ENCODE measurements at places on chromosomes 7 and 10.

DNA sequence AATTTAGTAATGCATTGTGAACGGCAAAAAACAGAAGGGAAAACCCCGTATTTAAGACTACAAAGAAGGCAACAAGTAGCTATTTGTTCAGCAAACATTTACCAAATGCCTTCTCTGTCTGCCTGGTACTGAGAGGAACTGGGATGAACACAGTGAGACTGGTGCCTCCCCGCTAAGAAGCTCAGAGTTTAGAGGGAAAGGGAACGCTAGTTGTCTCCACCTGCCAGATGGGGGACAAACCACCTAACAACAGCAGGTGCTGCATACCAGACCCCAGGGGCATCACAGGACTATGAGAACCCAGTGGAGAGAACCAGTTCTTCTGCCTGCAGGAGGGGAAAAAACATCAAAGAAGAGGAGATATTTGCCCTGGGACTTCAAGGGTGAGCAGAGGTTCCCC lies 147.1 kb downstream of the SLC25A13 start:
- DNase-seq = peak; percentile 27

GRCh38 chr10:124611738-124612137 lies 132.4 kb downstream of the FAM53B start:
- no peak for DNase-seq

DNA sequence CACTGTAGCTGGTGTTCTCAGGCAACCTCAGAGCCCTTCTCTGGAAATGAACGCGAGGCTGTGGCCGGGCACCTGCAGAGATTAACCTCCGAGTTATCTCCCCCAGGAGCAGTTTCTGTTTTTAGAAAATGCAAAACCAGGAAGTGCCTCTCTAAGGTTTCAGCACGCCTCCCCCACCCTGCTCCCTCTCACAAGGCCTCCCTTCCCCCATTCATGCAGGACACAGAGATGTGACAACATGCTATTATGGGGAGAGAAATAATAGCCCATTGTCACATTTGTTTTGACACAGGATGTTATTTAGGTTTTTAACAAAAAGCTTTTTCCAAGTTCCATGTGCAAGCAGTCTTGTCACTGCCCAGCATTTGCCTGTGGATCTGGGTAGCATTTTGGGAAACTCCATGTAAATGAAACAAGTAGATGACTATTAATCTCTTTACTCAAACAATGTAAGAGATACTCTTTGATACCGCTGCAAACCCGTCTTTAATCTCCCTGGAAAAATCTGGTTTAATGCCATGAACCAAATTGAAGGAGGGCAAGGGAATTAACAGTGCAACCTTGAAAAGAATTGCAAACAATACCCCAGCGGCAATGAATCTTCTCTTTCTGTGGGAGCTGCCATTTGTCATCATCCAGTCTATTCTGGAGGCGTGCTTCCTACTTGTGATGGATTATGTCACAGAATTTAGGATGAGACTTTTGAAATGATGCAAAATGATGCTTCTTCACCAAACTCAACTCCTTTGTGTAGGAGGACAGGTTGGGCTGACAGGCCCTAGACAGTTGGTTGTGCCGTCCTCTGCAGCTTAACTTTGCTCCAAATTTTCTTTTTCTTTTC lies 86.5 kb upstream of the NMT2 start:
- peak; percentile 78 for DNase-seq

- DNase-seq = no peak
These were observed 335.9 kb downstream of the XPNPEP1 start for GRCh38 chr10:109587366-109587765.

- DNase-seq = no peak
These were observed 23.2 kb upstream of the SLF2 start for GRCh38 chr10:100889546-100889945.

- DNase-seq = no peak
These were observed 8.8 kb upstream of the ZCCHC24 start for GRCh38 chr10:79454259-79454658.

DNA sequence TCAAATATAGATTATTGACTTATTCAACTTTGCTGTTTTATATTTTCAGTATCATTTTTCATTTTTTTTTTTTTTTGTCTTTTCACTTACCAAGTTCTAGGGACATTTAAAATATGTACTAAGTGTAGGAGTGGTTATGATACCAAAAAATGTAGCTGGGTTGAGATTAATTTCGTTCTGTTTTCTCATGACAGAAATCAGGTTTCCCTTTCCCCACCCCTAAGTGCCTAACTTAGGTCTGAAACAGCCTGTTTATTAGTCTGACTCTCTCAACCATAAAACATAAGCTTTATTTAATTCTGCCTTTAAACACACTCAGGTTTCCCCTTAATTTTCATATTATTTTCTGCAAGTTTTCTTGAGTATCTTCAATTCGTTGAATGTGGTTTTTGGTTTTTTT lies 22.1 kb downstream of the TMEM106B start:
- no peak for DNase-seq

GRCh38 chr7:107394831-107395230 lies 75.0 kb upstream of the GPR22 start:
- DNase-seq = no peak

GRCh38 chr10:101140084-101140949 lies 9.2 kb downstream of the TLX1 start:
- no peak for DNase-seq

DNA sequence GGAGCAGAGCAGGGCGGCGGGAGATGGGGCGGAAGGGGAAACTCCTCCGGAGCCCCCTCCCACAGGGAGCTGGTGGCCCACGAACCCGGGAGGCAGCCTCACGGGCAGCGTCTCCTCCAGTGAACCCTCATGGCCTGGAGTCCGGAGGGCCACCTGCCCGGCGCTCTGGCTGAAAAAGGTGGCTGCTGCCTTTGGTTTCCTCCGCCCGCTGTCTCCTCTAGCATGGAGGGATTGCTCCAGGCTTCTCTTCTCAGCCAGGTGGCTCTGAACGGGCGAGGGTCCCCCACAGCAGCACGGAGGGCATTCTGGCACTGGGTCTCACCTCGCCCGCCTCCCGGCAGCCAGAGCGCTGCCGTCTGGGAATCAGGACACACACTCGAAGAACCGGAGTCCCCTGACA lies 177.3 kb upstream of the PFKP start:
- DNase-seq = no peak

DNA sequence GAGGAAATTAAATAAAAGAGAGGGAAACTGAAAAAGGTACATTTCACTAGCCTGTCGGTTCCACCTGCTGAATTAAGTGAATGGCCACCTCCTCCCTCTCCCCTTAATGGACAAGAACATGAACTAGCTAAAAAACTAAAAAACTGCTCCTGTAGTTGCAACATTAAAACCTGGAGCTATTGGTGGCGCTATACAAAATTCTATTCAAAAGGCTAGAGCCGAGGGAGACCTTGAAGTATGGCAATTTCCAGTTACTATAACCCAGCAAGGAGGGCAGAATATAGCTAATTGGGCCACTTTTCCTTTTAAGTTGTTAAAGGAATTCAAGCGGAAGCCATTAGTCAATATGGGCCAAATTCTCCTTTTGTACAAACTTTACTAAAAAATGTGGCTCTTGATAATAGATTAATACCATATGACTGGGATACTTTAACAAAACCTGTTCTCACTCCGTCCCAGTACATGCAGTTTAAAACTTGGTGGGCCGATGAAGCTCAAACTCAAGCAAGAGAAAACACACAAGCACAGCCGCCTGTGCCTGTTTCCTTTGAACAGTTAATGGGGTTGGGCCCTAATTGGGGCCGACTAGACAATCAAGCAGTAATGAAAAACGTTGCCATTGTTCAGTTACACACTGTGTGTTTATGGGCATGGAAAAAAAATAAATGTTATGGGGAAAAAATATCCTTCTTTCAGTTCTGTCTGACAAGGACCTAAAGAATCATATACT lies 6.5 kb upstream of the CHST3 start:
- DNase-seq = no peak

DNA sequence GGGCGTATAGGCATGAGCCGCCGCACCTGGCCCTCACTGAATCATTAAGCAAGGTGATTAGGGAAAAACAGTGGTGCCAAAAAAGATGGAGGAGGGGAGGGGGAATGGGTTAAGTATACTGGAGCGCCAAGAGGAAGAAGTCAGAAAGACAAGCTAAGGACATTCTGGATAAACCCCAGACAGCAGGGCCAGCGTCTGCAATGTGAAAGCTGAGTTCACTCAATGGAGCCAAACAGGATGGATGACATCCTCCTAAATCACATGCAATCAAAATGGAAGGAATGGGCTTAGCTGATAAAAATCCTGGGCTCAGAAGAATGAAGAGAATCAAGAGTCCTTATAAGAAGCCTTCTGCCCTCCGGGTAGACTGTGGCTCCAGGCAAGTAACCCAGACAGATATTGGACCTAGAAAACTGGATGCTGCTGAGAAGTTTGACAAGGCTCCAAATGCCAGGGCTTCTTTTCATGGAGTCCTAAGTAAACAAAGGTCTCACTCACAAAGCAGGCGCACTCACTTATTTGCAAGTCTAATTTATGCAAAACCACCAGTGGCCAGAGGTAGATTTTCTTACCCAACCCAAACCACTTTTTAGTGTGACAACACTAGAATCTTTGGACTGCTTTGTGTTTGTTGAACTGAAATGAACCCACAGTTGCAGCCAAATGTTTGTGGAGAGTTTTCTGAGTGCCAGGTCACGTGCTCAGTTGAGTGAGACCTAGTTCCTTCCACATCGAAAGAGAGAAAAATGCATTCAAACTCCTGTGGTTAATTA lies 519.1 kb upstream of the AUTS2 start:
- peak; percentile 76 for DNase-seq

DNA sequence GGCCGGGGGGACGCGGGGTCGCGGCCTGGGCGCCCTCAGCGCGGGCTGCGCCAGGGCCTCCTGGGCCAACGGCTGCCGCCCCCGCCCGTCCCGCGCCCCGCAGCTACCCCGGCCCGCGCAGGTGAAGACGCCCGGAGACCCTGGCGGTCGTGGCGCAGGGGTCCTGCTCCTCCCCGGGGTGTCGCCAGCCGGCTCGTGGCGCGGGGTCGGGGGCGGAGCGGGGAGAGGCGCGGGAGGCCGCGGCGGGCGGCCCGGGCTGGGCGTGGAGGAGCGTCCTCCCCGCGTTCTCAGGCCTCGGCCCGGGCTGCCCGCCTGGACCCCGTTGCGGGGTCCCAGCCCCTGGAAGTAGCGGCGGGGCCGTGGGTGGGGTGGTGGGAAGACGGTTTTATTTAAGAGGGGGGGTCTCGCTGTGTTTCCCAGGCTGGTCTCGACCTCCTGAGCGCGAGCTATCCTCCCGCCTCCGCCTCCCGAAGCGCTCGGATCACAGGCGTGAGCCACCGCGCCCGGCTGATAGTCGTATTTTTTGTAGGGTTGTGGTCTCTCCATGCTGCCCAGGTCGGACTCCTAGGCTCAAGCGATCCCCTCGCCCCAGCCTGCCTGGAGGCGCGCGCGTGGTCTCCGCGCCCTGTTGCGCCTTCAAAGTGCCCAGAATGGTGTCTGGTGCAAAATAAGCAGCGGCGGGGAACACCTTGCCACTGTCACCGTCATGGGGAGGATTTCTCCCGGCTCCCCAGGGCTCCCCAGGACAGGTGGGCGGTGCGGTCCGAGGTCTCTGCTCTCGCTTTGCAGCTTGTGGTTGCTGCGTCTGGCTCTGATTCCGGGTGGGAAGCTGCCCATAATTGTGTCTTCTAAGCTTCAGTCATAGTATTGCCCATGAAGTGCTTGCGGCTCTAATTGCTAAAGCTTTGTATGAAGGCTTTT lies 15.3 kb upstream of the SUN1 start:
- DNase-seq = no peak

GRCh38 chr7:26449175-26450165 lies 157.8 kb downstream of the SNX10 start:
- no peak for DNase-seq

- no peak for DNase-seq
These were observed 7.2 kb downstream of the NET1 start for GRCh38 chr10:5419466-5420094.

GRCh38 chr10:69902835-69903535 lies 101.3 kb downstream of the COL13A1 start:
- no peak for DNase-seq

GRCh38 chr10:91910467-91910866 lies 1.2 kb upstream of the FGFBP3 start:
- no peak for DNase-seq

DNA sequence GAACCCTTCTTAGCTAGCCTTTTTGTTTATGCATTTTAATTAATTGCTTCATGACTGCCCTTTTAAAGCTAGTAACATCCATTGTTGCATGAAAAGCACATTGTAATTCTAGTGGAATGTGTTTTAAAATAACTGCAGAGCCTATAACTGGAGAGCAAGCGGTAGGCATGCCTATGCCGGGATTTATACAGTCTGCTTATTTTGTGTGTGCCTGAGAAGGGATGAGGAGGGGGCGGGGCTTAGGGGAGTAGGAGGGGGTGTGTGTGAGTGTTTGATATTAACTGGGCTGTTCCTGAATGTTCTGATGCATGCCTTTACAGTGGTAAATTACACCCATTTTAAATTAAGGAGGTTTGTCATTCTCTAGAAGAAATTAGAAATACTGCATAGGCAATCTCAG lies 208.1 kb downstream of the TCF7L2 start:
- DNase-seq = no peak

GRCh38 chr7:77157446-77157845 lies 35.0 kb downstream of the CCDC146 start:
- no peak for DNase-seq

DNA sequence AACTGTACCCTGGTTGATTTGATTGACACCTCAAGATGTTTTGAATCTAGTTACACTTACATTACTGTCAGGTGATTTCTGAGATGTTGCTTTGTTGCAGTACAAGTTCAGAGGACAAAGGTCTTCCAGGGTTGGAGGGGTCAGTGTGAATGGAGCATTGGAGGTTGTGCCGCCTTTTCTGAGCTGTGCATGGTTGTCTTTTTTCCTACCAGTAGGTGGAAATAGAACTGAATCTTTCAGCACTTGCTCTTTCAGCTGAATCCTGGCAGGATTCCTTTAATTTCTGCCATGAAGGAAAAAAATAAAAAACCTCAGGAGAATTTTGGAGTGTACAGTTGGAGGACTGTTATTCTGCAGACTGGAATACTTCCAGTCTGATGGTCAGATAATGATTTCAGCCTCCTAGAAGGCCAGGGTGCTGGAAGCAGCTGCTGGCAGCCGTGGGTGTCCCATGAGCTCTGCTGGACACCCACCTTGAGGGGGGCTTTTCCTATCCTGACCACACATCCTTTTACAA lies 82.7 kb downstream of the PLCE1 start:
- peak; percentile 25 for DNase-seq

GRCh38 chr7:80882213-80882801 lies 36.5 kb downstream of the SEMA3C start:
- no peak for DNase-seq

GRCh38 chr10:82319074-82319473 lies 444.1 kb downstream of the NRG3 start:
- no peak for DNase-seq

DNA sequence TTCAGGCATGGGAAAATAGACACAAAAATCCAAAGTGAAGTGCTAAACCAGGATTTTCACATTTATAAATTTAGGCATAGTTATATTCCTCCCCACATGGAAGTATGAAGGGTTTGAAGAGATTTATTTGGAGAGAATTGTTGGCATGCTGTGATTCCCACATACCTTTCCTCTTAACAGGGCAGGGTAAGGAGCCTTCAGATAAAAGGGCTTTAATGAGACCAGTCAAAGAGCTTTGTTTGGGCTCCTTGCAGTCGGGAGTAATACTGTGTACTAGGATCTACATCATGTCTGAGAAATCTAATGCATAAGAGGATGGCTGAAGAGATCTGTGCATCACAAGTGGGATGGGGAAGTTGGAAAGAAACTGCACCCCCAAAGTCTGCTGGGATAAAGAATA lies 140.8 kb upstream of the PTN start:
- DNase-seq = no peak

Data from midbrain (tissue), 1 donor.